ENCODE measurements at places on chromosomes 11 and 22.

- no peak for DNase-seq
Measured at GRCh38 chr22:46931414-46931813, 169.0 kb downstream of the TBC1D22A start.

- DNase-seq: no peak
Measured at GRCh38 chr11:390175-390574, 3.8 kb upstream of the PKP3 start.

DNA sequence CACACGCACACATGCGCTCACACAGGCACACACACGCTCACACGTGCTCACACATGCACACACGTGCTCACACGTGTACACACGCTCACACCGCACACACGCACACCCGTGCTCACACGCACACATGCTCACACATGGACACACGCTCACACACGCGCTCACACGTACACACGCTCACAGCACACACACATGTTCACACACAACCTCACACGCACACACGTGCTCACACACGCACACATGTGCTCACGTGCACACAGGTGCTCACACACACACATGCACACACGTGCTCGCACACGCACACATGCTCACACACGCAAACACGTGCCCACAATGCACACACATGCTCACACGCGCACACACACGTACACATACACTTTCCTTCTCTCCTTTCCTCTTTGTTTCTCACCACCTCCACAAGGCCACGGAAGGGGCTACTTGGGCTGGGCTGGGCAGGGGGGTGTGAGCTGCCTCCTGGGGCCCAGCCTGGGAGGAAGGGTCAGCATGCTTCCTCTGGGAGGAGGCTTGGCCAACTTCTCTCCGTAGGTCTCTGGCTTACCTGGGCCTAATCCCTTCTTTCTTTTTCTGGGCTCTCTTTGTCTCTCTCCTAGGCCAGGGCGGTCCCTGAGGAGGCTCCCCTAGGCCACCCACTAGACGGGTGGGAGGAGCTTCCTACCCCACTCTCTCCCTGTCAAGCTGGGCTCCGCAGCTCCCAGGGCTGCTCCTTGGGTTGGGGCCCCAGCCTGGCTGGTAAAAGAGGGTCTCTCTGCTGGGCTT is 34.5 kb upstream of the PARVG start:
- DNase-seq: no peak

GRCh38 chr22:27327497-27327896 is 474.1 kb downstream of the MN1 start:
- DNase-seq: no peak

DNA sequence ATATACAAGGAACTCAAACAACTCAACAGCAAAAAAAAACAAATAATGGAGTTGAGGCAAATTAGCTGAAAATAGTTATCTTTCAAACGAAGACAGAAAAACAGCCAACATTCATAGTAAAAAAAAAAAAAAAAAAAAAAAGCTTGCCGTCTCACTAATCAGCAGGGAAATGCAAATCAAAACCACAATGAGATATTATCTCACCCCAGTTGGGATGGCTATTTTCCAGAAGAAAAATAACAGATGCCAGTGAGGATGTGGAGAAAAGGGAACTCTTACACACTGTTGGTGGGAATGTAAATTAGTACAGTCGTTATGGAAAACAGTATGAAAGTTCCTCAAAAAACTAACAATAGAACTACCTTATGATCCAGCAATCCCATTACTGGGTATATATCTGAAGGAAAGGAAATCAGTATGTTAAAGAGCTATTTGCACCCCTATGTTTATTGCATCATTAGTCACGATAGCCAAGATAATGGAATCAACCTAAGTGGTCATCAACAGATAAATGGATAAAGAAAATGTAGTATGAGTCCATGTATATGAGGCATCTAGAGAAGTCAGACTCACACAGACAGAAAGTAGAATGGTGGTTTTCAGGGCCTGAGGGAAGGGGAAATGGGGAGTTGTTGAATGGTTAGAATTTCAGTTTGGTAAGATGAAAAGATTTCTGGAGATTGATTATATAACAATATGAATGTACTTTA is 56.0 kb downstream of the USP35 start:
- DNase-seq: no peak
